HuH-7 (cell line): ENCODE measurements at places on chromosomes 5 and 9.

DNA sequence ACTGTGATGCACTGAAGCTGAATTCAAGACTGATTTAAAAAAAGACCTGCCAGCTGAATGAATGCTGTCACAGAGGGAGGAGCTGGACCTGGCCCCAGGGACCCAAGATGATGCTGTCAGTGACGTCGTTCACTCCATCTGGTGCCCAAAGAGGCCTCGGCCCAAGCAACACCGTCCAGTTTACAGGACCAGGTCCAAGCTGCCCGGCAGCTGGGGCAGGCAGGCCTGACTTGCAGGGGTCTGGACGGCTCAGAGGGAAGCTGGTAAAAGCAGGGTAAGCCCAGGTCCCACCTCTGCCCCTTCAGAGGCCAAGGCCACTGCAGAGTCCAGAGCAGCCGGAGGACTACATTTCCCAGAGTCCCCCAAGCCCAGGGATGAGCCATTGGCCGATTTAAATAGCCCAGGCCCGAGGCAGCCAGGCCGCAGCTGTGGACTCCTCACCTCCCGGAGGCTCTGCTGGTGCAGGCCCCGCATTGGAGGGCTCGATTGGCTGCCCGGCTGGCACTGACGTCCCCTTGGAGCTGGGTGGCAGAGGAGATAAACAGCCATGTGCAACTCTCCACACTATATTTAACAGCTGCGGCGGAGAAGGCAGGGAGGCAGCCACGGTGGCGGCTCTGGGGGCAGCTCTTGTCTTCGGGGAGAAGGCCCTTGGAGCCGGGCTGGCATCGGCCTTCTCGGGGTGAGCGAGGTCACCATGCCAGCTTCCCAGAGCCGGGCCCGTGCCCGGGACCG lies at the start of gene PLPP7:
Gene PLPP7, plus strand, starts transcription at position 423 of the 735 bp plus-strand sequence. Its CDS starts 275 bp downstream, at position 698.
- peak; percentile 83 for DNase-seq

GRCh38 chr9:89177012-89177943 lies 1.3 kb downstream of the SHC3 start:
- DNase-seq, result no peak

GRCh38 chr5:51679286-51679685 lies 296.0 kb downstream of the ISL1 start:
- no peak for DNase-seq

- no peak for DNase-seq
Observed at GRCh38 chr9:19992556-19992955, 203.7 kb upstream of the SLC24A2 start.

DNA sequence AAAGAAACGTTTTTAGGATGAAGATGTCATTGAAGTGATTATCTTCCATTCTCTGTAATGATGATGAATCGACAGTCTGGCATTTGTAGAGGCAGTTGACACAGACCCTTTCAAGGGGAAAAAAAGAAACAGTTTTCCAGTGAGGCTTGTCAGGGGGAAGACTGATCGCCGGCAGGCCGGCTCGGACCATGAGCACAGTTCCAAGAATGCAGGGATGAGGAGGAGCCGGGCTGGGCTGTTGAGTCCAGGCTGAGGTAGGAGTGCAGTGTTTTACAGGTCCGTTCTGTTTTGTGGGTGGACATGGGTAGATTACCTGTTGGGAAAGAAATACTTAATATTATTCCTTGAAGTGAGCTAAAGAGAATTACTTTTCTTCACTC lies 194.6 kb downstream of the AOPEP start:
- DNase-seq, result no peak

- peak; percentile 28 for DNase-seq
Observed at GRCh38 chr9:4106081-4106759, 193.6 kb downstream of the GLIS3 start.

GRCh38 chr5:32865475-32865874 lies 154.4 kb downstream of the NPR3 start:
- no peak for DNase-seq

DNA sequence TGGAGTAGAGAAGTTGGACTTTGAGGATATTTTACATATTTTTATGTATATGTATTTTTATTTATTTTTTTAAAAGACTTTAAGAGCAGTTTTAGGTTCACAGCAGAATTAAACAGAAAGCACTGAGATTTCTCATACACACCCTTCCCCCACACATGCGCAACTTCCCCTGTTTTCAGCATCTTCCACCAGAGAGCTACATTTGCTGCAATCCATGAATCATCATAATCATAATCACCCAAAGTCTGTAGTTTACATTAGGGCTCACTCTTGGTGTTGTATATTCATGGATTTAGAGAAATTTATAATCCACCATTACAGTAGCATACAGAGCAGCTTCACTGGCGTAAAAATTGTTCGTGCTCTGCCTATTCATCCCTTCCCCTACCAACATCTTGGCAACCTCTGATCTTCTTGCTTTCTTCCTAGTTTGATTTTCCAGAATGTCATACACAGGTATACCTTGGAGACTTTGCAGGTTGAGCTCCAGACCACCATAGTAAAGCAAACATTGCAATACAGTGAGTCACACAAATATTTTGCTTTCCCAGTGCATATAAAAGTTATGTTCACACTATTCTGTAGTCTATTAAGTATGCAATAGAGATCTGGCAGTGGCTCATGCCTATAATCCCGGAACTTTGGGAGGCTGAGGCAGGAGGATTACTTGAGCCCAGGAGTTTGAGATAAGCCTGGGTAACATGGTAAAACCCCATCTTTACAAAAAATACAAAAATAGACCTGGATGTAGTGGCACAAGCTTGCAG lies 9.6 kb upstream of the CCDC171 start:
- DNase-seq, result no peak

DNA sequence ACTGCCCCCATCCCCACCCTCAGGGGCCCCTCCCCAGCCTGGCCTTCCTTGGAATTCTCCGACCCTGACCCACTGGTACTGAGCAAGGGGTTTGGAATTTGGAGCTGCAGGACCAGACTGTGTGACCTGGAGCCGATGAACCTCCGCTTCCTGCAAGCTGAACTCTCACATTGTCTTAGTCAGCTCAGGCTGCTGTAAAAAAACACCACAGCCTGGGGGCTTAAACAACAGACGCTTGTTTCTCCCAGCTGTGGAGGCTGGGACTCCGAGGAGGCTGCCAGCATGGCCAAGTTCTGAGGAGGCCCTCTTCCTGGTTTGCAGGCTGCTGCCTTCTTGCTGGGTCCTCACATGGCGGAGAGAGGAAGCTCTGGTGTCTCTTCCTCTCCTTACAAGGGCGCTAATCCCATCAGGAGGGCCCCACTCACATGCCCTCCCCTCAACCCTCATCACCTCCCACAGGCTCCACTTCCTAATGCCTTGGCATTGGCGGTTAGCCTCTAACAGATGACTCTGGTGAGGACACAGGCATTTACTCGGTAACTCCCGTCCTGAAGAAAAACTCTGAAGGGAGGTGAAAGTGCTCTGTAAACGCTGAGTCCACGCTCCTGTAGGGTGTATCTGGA lies 42.4 kb downstream of the C5orf15 start:
- no peak for DNase-seq

- no peak for DNase-seq
Observed at GRCh38 chr5:107028938-107029337, 641.8 kb downstream of the EFNA5 start.

DNA sequence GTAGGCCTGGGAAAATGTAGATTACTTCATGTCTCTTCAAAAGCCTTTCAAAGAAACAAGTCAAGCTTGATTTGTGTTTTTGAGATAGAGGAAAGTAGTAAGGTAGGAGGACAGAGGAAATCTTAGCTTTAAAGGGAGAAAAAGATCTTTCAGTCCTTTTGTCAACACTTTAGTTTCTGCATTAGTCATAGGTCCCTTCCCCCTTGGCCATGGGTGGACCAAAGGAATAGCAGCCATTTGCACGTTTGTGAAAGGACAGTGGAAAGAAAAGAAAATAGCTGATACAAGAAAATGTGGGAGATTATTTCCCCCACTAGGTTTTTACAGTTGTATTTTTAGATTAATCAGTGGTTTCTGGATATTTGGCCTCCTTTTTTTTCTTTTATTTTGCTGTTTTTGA lies 121.9 kb upstream of the GRHPR start:
- DNase-seq, result no peak

GRCh38 chr9:115921301-115921700 lies 232.3 kb upstream of the PAPPA start:
- DNase-seq, result no peak

DNA sequence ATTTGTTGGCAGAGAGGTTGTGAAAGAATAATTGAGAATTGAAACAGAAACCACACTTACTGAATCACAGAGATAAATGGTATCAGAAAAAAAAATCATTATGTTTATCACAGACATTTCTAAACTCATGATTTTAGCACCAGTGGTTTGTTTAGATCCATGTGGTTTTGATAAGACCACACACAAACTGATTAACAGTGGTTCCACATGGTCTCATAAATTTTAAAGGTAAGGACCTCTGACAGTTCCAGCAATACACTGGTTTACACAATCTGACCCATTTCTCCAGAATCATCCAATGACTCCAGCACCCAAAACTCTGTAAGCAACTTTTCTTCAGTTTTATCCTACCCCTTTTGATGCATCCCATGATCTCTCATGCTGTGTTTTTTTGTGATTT lies 261.2 kb downstream of the ANXA1 start:
- DNase-seq, result no peak

DNA sequence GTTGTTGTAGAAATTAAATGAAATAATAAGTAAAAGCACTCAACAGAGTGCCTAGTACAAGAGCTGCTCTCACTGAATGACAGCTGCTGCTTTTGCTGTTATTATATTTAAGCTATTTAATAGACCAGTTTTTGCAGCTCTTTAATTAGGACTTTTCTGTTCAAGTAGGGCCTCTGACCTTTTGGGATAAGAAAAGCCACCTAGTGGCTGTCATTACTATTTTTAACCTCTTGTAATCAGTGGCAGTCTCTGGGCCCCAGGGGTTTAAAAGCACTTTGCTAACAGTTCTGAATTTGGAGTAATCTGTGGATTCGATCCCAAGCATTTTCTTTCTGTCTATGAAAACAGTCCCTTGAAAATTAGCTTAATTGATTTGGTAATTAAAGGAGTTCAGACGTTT lies 121.1 kb downstream of the NUDT12 start:
- DNase-seq, result no peak

- DNase-seq, result no peak
Observed at GRCh38 chr5:9726931-9727330, 96.8 kb upstream of the TAS2R1 start.

DNA sequence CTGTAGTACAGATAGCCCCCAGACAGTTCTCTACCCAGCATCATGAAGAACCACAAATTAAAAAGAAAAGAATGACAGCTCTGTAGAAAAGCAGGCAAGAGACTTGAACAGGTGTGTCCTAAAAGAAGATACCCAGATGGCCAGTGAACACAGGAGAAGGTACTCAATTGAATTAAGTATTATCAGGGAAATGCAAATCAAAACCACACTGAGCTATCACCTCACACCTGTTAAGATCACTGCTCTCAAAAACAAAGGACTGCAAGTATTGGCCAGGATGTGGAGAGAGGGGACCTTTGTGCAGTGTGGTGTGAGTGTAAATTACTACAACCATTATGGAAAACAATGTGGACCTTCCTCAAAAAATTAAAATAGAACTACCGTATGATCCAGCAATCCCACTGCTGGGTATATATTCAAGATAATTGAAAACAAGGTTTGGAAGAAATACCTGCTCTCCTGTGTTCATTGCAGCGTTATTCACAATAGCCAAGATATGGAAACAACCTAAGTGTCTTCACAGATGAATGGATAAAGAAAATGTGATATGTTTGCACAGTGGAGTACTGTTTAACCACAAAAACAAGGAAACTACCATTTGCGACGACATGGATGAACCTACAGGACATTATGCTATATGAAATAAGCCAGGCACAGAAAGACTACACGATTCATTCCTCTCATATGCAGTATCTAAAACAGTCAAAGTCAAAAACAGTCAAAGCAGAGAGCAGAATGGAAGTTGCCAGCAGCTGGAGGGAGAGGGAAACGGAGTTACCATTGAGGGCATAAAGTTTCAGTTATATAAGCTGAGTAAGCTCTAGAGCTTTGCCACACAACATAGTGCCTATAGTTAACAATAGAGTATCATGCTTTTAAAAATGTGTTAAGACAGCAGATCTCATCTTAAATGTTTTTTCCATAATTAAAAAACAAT lies 102.6 kb downstream of the WNK2 start:
- DNase-seq, result no peak

DNA sequence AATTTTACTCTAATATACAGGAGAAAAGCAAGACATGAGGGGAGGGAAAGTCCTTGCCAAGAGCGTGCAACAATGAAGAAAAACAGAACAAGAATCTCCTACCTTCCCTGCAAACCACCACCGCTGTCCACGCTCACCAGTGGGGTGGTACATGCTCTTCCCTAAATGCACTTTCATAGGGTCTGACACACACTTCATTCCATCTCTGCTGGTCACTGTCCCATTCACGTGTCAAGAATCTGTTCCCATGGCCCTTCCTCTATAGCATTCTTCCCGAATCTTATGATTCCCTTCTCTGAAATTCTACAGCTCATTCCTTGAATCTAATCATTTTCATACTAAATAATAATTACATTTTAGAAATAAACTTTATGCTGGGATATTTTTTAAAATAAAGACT lies 11.4 kb upstream of the DNAH5 start:
- no peak for DNase-seq
